ENCODE measurements at places on chromosomes 1 and 21.
A peak's percentile ranks its signal among the peaks of the same experiment; 100 is the strongest.

GRCh38 chr1:81912383-81912782 lies 111.6 kb downstream of the ADGRL2 start:
- DNase-seq, result no peak

DNA sequence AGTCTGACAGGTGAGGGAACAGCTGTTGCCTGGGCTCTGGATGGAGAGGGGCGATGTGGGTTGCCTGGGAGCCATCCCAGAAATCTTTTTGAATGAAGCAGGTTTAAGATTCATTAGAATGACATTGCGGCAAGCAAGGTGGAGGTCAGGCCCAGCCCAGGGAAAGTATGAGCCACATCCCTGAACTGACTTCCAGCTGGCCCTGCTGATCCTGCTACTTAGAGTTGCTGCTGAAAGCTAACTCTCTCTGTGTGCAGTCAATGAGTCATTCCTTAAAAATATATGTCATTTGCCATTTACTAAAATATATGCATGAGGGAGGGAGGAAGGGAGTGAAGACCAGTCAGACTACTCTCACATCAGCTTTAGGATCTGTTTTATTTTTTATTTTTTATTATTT lies 54.3 kb upstream of the RAB3GAP2 start:
- no peak for DNase-seq

DNA sequence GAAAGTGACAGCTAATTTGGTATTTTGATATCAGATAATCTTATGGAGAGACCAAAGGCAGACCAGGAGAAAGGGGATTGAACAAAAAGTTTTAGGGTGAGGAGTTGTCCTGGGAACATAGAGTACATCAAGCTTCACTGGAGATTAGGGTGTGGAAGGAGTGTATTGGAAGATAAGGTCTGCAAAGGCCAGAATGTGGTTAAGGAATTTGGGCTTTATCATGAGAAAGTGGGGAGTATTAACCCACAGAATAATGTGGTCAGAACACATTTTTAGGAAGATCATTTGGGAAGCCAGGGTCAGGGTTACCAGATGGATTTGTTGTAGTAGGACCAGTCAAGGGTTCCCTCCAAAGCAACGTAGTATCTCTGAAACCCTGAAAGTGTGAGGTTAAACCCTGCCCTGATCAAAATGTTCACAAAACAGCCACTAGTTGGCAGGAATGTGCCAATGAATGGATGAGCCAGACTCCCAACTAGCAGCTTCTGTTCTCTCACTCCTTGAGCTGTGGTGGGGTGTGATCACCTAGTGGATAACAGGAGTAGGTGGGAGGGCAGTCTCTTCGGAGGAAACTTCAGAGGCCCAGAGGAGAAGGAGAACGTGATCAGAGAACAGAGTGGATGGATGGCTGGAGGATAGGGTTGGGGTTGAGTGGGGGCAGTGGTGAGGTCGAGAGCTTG lies 35.8 kb downstream of the SLC2A1 start:
- DNase-seq, result no peak

DNA sequence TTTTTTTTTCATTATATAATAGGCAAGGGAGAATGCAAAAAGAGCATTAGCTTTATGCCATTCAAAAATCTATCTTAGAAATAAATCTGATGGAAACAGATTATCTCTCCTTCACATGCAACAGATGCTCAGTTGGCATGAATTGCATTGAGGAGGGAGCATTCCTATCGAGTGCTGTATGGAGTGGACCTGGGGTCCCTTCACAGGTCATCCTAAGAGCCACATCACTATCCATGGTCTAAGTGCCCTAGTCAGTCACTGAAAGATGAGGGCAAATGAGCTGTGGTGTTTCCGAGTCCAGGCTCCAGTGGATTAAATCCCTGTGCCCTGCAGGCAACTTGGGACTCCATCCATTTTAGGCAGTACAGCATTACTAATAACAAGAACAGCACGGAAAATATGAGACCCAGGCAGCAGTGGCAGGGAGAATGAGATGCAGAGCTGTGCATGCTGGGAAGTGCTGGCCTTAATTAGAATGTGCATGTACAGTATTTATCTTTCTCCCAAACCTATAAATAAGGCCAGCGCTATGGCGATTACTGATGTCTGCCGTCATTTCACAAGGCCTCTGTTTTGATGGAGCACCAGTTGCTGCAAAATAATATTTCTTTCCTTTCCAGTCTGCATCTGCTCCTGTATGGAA lies 512.3 kb upstream of the PLXNA2 start:
- DNase-seq, result no peak

DNA sequence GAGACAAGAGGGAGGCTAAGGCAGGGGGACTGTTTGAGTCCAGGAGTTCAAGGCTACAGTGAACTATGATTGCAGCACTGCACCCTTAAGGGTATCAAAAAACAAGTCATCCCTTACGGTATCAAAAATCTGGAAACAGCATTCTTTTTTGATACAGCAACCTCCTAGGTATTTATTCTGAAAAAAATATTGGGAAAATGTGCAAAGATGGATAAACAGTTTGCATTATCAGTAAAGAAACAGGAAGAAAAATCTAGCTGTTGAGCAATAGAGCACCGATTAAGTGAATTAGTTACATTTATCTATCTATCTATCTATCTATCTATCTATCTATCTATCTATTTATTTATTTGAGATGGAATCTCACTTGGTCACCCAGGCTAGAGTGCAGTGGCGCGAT lies 56.7 kb upstream of the SCAF4 start:
- no peak for DNase-seq

GRCh38 chr1:180586671-180587155 lies 27.9 kb downstream of the OVAAL start:
- DNase-seq, result no peak

DNA sequence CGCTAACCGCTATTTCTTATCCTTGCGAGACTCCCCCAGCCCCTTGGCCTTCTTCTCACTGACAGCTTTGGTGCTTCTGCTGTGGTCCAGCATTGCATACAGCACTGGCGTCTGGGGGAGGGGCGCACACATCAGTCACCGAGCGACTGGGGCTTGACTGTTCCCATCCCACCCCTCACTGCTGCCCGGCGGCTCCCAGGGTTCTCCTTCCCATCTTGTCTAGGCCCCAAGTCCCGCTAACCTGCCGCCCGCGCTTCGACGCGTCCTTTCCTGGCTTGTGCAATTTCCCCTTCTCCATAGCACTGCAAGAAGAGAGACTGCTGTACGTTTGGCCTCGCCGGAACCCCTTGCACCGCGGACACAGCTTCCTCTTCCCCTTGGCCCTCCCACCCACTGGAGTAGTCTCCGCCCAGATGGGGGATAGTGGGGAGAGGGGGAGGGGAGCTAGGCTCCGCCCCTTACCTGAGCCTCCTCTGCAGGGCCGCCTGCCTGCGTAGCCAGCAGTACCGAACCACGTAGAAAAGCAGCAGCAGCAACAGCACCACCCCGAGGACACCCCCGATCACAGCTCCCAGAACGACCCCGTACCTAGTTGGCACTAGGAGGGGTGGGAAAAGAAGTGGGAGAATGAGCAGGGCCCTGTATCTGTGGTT lies 3.8 kb downstream of the MPZ start:
- peak; percentile 69 for DNase-seq

DNA sequence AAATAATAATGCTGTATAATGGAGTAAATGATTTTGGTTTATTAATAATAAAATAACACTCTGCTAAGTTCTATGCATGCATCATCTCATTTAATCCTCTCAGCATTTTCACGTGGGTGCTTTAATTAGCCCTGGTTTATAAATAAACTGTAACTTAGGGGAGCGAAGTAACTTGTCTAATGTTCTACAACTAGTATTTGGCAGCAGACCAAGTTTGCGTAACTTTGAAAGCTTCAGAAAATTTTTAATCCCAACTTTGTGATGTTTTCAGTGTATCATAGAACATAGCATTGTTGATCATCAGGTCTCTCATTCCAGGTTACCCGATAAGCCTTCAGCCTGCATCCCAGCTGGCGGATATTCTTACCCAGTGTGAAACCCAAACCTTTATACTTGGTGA lies 322.4 kb upstream of the SGIP1 start:
- no peak for DNase-seq

DNA sequence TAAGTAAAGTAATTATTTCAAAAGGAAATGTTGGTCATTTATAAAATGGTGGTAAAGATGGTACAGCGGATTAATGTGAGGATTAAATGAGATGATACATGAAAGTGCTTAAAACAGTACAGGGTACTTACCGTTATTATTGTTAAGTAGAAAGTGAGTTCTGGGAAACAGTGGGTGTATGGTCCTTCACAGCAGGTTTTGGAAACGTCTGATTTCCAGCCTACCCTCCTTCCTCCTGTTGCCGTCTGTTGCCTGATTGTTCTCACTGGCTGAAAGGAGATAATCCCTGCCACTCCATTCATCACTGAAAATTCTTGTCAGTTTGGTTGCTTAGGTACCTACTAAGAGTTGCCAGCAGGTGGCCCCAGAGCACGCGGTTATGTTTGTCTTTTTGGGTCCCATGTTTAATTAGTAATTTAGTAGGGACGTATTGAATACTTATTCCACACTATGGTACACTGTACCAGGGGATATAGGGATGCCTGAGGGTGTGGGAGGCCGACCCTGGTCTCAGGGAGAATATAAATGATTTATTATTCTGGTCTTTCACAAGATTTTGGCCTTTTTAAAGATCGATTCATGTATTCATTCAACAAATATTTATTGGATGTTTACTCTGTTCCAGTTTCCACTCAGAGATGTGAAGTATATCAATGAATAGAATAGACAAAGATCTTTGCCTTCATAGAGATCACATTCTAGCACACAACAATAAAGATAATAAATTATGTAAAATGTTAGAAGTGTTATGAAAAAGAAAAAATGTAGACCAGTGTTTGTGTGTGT lies 30.8 kb upstream of the RPTN start:
- peak; percentile 55 for DNase-seq

DNA sequence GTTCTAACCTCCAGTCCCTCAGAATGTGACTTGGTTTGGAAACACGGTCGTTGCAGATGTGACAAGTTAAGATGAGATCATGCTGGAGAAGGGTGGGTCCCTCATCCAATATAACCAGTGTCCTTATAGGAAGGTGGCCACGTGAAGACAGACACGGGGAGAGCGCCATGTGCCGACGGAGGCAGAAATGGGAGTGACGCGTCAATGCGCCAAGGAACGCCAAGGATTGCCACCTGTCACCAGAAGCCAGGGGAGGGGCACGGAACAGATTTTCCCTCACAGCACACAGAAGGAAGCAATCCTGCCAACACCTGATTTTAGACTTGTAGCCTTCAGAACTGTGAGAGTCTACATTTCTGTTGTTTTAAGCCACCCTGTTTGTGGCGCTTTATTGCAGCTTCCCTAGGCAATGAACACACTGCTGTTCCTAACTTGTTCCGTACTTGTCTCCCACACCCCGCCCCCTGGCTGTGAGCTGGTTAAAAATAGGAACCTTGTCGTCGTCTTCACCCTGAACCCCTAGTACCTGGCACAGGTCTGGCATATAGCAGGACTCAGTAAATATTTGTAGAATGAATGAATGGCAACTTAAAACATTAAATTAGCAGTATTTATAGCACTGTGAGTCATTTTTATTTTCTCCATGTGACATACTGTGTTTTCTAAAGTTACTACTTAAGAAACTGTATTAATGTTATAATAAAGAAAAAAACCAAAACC lies 14.2 kb downstream of the RIMS3 start:
- no peak for DNase-seq

DNA sequence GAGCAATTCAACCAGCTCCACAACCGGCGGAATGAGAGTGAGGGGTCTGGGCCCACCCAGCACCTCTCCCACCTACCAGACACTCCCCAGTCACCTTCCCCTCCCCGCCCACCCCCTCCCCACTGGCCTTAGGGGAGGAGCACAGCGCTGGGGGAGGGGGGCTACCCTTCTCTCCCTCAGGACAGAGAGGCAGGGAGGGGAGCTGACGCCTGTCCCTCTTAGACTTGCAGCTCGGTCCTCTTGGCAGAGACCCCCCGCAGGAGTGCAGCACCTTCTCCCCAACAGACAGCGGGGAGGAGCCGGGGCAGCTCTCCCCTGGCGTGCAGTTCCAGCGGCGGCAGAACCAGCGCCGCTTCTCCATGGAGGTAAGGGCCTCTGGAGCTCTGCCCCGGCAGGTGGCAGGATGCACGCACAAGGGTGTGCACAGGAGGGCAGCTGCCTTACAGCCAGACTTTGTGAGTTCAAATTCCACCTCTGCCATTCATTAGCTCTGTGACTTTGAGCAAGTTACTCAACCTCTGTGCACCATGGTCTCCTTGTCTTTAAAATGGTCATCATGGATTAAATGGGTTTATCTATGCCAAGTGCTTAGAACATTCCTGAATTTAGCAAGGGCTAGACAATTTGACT lies 18.9 kb downstream of the CDK18 start:
- DNase-seq, result no peak

GRCh38 chr1:86636898-86637297 lies 67.5 kb upstream of the SH3GLB1 start:
- DNase-seq, result no peak

- no peak for DNase-seq
Measured at GRCh38 chr21:44773291-44773932, 28.2 kb downstream of the UBE2G2 start.

DNA sequence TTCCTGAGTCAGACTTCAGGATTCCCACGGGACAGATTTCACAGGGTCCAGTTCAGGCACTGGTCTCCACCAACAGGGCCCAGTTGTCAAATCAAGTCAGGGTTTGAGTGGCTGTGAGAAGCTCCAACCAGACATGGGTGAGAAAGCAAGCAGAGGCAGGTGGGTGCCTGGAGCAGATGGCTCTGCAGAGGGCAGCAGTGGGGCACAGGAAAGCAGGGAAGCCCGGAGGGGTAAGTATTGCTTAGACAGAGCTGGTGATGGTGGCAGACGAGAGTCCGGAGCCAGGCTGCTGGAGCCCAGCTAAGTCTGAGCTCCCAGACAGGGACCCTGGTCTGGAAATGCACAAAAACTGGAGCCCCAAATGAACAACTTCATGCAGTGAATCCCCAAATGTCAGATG lies 40.4 kb downstream of the RIMS3 start:
- DNase-seq, result no peak

- DNase-seq, result peak; percentile 12
Measured at GRCh38 chr1:183023601-183024316, 539 bp downstream of the LAMC1 start.

DNA sequence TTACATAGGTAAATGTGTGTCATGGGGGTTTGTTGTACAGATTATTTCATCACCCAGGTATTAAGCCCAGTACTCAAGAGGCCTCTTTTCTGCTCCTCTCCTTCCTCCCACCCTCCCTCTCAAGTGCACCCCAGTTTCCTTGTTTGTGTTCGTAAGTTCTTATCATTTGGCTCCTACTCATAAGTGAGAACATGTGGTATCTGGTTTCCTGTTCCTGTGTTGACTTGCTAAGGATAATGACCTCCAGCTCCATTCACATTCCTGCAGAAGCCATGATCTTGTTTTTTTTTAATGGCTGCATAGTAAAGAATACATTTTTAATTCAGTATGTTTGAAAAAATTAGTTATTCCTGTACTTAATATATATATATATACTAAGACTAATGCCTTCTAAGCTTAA lies 107.7 kb downstream of the CLDN17 start:
- no peak for DNase-seq

- no peak for DNase-seq
Measured at GRCh38 chr1:3898994-3899753, 898 bp downstream of the C1orf174 start.

- no peak for DNase-seq
Measured at GRCh38 chr1:93907718-93908117, 1.5 kb downstream of the GCLM start.
